ENCODE measurements at places on chromosomes 16 and 17.
A peak's percentile ranks its signal among the peaks of the same experiment; 100 is the strongest.

GRCh38 chr17:75894049-75894733 lies 2.6 kb downstream of the TRIM65 start:
- no peak for DNase-seq

GRCh38 chr16:53370827-53371226 lies 63.4 kb upstream of the RBL2 start:
- no peak for DNase-seq

GRCh38 chr16:70737377-70738082 lies 51.7 kb upstream of the MTSS2 start:
- no peak for DNase-seq

DNA sequence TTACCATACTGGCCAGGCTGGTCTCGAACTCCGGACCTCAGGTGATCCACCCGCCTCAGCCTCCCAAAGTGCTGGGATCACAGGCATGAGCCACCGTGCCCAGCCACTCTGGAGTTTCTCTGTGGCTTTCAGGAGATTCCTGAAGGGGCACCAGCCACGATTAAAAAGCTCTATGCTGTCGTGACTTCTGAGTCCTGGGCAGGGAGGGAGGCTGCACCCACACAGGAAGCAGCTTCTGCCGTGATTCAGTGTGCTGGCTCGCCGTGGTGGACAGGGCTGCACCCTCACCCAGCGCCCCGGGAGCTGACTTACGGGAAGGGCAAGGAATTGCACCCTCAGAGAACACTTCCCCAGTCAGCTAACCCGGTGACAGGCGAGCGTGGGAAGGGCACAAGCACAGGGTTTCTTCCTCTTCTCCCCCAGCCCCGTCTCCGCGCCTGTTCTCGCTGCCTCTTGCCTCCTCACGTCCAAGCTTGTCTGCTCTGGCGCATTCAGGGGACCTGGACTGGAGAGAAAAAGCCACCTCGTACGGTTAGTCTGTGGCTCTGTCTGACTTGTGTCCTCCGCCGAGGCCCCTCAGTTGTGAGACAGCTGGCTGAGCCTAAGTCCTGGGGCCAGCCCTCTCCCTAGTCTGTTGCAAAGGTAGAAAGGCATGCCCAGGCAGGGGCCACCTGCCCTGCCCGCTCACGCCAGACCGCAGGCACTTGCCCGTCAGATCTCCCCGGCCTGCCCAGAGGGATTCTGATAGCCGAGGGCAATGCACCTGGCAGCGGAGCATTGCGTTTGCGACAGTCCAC lies 145.0 kb downstream of the SEC14L1 start:
- no peak for DNase-seq

GRCh38 chr16:24728011-24728410 lies 1.4 kb upstream of the TNRC6A start:
- DNase-seq = no peak

- DNase-seq = no peak
Measured at GRCh38 chr16:51326131-51326856, 175.2 kb upstream of the SALL1 start.

DNA sequence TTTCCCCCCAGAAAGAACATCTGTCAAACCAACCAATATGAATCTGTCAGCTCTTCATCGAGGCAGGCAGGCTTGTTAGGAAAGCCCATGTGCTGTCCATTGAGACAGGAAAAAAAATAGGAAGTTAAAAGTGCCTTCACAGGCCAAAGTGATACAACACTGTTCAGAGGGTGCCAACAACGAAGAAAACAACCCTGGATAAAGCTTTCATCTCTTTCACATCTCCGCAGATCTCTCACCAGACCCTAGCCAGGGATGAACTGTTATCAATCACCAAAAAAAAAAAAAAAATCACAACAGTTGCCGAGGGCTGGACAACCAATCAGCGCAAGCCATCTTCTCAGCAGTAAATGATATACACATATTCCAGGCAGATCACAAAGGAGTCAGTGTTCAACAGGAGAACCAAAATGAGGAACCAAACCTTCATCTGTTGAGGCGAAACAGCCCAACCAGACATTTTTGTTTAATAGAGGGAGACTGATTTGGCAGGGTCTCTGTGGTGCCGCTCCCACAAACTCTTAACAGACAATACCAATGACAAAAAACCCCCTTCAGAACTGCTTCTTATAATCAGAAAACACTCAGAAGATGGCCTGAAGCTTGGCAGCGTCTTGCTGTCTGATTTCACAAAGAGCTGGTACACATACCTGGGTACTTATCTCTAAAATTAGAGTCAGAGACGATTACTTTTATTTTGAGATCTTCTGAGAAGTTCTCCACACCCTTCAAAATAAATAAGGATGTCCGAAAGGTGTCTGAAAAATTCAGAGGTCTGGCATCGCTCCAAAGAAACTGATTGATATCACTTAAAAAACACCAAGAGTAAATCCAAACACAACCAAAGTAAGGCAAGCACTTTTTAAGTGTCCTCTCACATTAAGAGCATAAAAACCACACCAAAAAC lies 1.8 kb downstream of the MAP3K14 start:
- no peak for DNase-seq

- no peak for DNase-seq
Measured at GRCh38 chr17:79968116-79968515, 67.6 kb downstream of the TBC1D16 start.

DNA sequence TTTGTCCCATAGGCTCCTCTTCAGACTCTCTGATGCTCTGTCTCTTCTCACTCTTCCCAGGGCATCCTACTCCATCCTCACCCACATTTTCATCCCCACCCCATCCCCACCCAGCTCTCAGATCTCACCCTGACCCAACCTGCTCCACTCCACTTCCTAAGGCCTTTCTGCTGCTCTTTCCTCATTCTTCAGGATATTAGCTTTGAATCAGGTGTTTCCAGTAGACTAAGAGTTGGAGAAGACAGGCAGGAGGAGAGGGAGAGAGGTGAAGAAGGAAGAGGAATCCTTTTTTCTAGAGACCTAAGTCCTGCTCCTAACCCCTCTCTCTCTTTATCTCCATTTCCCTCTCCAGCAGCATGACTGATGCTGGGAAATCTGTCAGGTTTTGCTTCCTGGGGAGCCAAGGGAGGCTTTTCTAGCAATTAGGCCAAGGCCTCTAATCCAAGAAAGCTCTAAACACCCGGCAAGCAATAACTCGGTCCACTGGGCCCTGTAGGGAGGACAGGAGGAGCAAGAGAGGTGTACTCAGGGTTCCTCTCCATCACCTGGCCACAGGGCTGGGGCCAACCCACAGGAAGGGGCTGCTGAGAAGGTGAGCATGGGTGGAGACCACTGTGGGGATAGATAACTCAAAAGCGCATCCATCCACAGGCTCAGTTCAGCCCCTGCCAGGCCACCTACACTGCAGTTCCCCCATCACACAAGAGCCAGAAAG lies 133.3 kb downstream of the TMEM132E start:
- no peak for DNase-seq

DNA sequence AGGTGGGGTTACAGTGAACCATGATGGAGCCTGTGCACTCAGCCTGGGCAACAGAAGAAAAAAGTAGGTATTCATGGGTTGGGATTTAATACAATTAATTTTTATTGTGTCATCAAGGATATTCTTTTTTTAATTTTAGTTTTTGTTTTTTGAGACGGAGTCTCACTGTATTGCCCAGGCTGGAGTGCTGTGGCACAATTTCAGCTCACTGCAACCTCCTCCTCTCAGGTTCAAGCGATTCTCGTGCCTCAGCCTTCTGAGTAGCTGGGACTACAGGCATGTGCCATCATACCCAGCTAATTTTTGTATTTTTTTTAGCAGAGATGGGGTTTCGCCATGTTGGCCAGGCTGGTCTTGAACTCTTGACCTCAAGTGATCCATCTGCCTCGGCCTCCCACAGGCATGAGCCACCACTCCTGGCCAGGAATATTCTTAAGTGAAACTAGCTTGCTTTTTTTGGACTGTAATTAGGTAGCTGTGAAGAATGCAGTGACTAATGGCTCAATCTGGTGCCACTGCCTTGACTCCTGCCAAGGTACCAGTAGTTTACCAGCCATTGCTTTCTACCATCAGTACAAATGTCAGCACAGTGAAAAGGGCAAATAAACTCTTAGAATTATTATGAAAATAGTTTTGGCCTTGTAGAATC lies 4.8 kb downstream of the PPM1D start:
- no peak for DNase-seq

GRCh38 chr16:79171504-79171903 lies 429.0 kb downstream of the MAF start:
- no peak for DNase-seq

- no peak for DNase-seq
Measured at GRCh38 chr17:6755731-6756184, at the start of gene XAF1. Gene XAF1, plus strand, starts transcription at chr17:6756046. Its CDS starts 33 bp downstream, at chr17:6756079.

- no peak for DNase-seq
Measured at GRCh38 chr16:80039777-80040176, 439.2 kb upstream of the MAF start.

DNA sequence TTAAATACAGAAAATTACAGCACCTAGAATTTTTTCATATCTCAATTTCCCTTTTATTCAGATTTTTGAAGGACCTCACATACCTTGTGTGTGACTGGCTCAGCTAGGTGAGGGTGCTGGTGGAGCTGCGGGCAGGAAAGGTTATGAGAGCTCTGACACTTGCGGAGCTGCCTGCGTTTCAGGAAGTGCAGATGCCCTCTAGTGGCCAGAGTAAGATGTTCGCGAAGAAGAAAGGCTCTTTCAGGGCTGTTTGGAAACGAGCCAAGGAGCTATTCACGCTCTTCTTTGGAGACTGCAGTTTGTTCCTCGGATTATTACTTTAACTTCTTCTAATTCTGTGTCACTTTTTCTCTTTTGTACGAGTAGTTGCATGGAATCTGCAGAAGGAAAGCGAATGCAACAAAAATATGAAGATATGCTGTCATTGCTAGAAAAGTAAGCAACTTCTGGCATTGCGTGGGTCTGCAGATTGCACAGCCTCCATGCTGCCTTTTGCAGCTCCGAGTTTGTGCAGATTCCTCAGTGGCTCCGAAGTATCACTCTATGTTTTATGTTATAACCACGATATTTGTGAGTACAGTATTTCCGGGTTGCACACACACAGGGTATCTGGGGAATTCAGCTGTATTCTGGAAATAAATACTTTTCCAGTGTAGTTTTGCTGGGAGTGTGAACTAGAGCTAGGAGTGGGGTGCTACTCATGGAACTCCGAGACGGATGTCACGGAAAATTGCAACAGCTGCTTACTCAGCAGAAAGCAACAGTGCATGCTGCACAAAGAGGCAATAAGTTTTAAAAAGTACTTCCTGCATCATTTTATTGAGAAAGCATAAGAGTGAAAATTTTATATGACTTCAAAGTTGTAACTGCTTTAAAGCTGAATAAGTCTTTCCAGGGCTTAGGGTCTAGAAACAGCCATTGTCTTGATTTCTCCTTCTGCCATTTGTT lies 46.3 kb downstream of the DNAH9 start:
- DNase-seq = peak; percentile 63

- DNase-seq = no peak
Measured at GRCh38 chr17:40209404-40210093, 9.6 kb upstream of the WIPF2 start.

DNA sequence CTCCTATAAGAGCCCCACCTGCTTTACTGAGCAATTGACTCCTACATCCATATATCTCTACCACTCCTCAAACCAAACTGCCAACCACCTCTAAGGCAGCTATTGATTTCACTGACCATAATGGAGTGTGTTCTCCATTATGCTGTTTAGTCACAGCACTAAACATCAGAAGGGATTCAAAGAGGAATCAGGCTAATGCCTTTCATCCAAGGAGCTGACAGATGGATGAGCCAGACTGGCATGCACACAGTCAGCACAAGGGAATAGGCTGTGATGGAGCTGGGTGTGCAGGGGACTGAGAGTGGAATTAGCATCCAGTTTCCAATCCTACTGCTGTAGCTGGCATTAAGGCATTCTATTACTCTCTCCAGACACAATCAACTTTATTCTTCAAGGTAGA lies 88.7 kb upstream of the CCL2 start:
- DNase-seq = no peak

DNA sequence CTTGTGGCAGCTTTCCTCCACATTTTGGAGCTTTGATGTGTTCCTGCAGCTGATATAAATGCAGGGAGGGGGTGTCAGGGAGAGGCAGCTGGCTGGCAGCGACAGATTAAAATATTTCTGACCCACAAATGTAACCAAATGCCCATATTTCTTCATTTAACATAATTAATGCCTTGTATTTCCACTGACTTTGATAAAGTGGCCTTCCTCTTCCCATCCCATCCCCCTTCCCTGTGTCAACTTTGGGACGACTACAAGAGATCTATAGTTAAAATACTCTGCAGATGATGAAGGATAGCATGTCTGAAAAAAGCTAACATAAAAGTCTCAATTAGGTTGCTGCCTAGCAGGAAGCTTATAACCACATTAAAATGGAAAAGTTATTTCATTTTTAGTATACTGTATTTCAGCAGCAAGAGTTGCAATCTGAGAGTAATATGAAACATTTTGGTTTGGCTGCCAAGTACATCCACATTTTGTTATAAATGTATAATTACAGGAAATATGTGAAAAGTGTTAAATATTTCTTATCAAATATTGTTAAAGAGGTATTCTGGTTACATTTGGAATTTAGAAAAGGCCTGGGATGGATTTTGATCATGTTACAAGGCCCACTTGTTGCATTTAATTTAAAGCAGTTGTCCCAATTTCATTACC lies 238.7 kb upstream of the TBX2 start:
- no peak for DNase-seq

GRCh38 chr16:89446136-89446974 lies 44.0 kb downstream of the ANKRD11 start:
- no peak for DNase-seq

GRCh38 chr17:6166492-6167179 lies 96.5 kb downstream of the WSCD1 start:
- DNase-seq = no peak

- DNase-seq = no peak
Measured at GRCh38 chr17:68424203-68424602, 33.1 kb downstream of the WIPI1 start.

GRCh38 chr16:66065925-66066324 lies 300.6 kb upstream of the CDH5 start:
- no peak for DNase-seq

DNA sequence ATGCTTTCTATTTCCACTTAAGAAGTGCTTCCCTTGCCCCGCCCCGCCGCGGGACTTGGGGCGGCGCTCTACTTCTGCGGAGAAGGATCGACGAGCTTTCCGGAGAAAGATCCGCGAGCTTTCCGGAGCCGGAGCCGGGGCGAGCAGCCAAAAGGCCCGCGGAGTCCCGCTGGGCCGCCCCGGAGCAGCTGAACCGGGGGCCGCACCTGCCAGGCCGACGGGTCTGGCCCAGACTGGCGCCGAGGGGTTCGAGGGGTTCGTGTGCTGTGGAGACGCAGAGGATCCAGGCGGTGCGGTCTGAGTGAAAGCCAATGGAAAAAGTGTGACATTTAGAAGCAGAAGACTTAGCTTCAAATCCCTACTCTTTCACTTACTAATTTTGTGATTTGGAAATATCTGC lies 50.8 kb downstream of the TBC1D26 start:
- no peak for DNase-seq

- no peak for DNase-seq
Measured at GRCh38 chr17:6135996-6136395, 65.8 kb downstream of the WSCD1 start.
